ENCODE measurements at places on chromosomes 3 and 15.

GRCh38 chr3:13281507-13282357 is 138.4 kb downstream of the NUP210 start:
- DNase-seq = no peak

DNA sequence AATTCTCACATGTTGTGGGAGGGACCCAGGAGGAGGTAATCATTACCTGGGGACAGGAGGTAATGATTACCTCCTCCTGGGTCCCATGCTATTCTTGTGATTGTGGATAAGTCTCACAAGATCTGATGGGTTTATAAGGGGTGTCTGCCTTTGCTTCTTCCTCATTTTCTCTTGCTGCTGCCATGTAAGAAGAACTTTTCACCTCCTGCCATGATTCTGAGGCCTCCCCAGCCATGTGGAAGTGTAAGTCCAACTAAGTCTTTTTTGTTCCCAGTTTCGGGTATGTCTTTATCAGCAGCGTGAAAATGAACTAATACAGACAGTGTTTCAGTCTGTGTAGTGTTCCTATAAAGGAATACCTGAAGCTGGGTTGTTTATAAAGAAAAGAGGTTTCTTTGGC is 13.1 kb upstream of the KCTD6 start:
- DNase-seq = no peak

- no peak for DNase-seq
Measured at GRCh38 chr3:66153481-66154443, 67.0 kb upstream of the SLC25A26 start.

DNA sequence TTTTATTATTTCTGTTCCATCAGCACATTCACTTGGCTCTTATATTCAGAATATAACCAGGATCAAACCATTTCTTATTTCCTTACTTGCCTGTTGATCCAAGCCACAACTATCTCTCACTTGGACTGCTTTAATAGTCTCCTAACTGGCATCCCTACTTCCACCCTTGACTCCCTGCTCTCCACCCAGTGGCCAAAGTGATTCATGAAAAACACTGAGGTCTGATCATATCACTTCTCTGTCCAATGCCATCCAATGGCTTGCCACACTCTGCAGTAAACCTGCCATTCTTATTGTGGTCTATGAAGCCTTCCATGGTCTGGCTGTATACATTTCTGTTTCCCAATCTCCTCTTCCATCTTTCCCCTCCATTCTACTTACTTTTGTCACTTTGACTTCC is 576.1 kb downstream of the PDCD6IP start:
- DNase-seq = no peak

DNA sequence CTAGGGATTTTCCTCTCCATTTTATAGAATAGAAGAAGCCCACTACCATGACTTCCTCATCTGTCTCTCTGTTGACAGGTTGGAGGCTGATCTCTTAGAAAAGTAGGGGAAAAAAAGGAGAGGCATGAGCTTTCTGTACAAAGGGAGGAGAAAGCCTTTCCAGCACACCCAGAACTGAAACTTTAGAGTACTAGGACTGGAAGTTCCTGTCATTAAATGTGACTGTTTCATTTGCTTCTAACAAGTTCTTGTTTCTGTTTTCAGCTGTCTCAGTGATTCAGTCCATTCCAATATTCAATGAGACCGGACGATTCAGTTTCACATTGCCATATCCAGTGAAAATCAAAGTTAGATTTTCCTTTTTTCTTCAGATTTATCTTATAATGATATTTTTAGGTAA is 39.0 kb downstream of the INTS14 start:
- DNase-seq = no peak

GRCh38 chr15:59317211-59317610 is 55.5 kb downstream of the MYO1E start:
- DNase-seq = no peak

DNA sequence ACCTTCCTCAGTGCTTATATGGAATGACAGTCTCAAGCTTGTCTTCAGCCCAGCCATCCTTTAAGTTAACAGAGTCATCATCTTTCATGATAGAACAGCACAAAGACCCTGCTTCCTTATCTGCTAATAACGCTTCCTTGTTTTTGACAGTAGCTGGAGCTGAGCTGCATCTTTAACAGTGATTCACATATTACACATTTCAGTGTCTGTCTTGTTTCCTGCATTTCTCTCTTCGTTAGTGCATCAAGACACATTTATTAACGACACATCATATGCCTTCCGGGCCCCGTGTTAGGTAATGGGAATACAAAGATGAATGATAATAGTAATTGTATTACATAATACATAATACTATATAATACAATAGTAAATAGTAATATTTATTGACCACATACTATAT is 30.2 kb upstream of the GREM1 start:
- no peak for DNase-seq

DNA sequence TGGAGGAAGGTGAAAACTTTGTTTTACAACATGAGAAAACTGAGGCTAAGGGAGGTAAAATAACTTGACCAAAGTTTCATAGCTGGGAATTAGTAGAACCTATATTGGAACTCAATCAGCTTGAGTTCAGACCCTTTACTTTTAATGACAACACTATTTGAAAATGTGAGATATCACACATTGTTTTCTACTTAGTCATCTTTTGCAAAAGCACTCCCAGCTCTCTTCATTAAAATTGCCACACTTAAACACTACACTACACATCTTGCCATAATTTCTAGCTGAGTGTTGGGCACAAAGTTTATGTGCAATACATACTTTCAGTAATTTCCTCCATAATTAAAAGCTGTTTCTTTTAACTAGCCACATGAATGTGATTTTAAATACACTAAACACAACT is 230.4 kb upstream of the DCBLD2 start:
- DNase-seq = no peak

DNA sequence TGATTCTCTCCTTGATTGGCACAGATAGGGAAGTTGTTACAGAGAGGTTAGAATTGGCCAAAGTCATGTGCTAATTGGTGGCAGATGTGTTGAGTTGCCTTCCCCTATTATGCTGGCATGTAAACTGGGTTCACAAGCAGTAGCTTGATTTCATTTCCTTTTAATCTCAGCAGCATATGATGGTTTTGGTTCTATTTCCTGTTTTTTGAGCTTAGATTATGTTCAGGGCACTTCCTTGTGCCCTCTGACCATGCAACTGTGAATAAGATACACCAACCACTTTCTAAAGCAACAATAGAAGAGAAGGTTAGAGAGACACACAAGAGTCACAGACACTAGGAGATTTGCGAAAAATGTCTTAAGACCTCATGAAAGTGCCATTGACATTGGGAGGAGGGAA is 16.5 kb downstream of the HPS3 start:
- no peak for DNase-seq

DNA sequence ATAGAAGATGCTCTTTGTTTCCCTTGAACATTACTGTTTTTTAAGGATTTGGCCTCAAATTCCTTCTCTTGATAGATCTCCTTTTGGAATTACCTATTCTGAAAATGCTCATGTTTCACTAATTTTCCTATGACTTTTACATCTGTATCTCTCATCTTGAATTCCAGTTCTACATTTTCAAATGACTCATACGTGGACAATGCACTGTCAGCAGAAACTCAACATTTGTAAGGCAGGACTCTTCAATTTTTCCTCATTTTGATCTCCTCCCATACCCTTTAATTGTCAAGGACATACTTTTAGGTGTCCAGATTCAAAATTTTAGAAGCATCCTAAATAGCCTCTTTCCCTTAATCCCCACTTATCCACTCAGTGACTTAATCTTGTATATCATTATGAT is 341.0 kb upstream of the RASGRP1 start:
- DNase-seq = no peak

GRCh38 chr3:72475258-72476138 is 372.7 kb downstream of the SHQ1 start:
- no peak for DNase-seq

- no peak for DNase-seq
Measured at GRCh38 chr3:49333916-49334633, 5.8 kb downstream of the USP4 start.

DNA sequence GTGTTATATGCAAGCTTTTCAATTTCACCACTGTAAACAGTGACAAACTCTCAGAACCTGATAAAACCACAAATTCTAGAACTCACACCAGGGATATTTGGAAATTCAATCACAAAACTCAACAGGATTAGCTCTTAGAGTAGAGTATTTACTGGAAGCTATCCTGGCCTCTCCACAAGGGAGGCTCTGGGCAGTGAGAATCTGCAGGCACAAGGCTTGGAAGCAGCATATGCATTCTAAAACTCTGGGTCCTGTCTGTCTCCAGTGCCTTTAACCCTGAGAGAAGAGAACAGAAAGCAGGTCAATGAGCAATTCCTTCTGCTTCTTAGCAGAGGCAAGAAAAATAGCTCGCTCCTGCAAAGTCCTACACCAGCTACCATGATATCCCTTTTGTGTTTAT is 23.4 kb downstream of the PLSCR4 start:
- DNase-seq = no peak

- no peak for DNase-seq
Measured at GRCh38 chr3:30358871-30359270, 247.5 kb upstream of the TGFBR2 start.

DNA sequence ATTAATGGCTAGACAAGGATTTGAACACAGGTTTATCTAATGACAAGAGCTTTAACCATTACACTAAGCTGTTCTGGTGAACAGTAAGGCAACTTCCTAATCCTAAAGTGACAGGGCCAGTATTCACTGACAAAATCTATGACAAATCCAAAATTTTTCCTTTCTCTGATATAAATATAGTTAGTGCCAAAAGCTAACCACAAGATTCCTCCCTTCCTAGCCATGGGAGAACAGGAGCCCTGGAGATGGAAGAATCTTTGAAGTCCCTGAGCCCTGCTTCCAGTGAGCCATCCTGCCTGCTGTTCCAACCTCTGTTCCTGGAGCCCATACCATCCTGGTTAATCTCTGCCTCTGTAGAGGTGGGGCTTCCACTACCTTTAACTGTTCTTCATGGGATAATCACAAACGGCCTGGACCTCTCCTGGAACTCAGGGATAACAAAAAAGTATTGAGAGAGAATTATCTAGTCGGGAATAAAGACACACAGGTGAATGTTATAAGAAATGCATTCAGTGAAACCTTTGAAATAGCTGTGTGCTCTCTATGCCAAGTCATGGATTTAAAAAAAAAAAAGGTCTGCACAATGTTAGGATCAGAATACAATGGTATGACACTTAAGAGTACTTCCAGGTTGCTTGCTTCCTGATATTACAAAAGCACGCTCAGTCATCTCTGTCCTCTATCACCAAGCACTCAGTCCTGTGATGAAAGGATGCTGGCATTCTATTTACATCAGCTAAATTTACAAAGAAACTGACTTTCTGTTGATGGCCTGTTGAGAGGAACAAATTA is 235.8 kb downstream of the SUCLG2 start:
- no peak for DNase-seq

DNA sequence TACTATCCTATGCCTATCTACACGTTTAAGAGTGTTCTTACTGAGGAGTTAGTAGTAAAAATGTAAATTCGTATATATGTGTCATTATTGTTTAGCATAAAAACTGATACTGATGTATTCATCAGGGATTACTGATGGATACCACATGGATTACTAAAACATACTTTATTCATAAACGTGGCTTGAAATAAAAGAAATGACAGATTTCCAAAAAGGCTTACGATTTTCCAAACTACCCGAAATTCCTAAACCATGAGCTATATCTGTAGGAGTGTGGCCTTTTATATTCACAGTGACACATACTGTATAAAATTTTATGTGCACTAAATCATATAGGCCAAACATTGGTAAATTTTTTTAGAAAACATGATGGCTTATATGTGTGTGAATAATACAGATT is 6.9 kb downstream of the TSC22D2 start:
- DNase-seq = no peak

- DNase-seq = no peak
Measured at GRCh38 chr15:94234300-94234699, 2.9 kb downstream of the MCTP2 start.

DNA sequence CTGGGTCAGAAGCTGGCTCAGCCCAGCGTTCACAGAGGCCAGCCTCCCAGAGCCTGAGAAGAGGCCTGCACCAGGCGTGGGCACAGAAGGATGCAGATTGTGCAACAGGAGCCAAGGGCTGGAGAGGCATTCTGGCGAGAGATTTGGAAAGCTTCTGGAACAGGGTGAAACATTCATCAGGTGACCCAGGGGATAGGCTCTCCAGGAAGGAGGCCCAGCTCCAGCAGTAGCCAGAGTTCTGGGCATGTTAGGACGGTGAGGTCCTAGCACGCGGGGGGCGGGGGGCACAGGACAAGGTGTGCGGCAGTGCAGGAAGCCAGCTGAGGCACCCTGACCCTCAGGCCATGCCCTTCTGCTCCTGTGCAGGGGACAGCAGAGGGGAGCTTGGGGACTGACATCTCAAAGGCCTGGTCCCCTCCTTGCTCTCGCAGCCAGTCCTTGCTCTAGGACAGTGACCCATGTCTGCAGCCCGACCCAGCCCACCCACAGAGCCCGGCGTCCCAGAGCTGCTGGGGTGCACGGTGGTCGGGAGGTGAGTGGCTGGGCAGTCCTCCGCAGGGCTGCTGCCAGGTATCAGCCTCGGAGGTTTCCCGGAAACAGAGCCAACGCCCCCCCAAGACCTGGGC is 111.7 kb upstream of the KLF13 start:
- DNase-seq = no peak

GRCh38 chr3:85495602-85496001 is 536.8 kb downstream of the CADM2 start:
- no peak for DNase-seq

- no peak for DNase-seq
Measured at GRCh38 chr15:45884755-45885445, 250.1 kb downstream of the SQOR start.

DNA sequence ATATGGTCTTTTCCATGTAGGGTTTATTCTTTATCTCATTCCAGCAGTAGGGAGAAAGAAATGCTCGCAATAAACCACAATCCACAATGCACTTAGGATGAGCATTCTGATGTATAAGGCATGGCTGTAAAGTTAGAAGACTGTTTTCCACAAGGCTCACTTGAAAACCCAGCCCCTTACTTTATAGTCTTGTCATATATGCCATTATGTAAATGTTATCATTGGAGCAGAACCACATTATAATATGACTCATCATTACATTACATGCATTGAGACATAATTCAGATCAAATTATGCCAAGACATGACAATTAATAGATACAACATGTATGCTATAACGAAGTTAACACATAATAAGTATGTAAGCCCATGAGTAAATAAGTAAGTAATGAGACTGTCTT is 348.1 kb downstream of the LSAMP start:
- no peak for DNase-seq
